Right lobe of liver (tissue), 6 donors: ENCODE measurements at places on chromosomes 2 and 18. TPM values are rescaled to one million over a fixed set of nuclear protein-coding genes. Genes with fewer than 3 reads are reported as not detected.
A peak's percentile ranks its signal among the peaks of the same experiment; 100 is the strongest.

GRCh38 chr18:29874519-29875098 lies 1167.9 kb downstream of the DSC3 start:
- DNase-seq, result no peak
- no peak overlapping the region for H3K4me3 ChIP-seq
- H3K27ac ChIP-seq, result no peak overlapping the region
- no peaks in the 10 kb centered on the region for H3K4me1 ChIP-seq
- H3K27me3 ChIP-seq, result no peaks in the 10 kb centered on the region

DNA sequence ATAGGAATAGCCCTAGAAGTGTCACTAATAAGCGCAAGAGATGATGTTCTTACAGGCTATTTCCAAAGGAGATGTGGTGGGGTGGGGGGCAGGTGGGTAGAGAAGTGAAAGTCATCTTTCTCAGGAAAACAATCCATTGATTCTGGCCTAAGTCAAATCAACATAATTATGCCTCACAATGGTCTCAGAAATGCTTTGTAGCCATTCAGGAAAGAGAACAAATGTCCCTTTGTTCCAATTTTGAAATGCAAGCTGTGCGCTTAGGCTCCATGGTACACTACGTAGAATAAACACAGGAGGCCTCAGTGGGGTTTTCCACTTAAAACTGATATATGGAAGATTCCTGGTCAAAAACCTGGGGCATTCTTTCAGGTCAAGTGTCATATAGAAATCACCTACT lies 529.9 kb upstream of the KLHL29 start:
- no peaks in the 10 kb centered on the region for H3K4me1 ChIP-seq
- no peaks in the 10 kb centered on the region for H3K36me3 ChIP-seq
- DNase-seq, result no peak
- no peaks in the 10 kb centered on the region for H3K27me3 ChIP-seq
- H3K27ac ChIP-seq, result no peak overlapping the region

- no peaks in the 10 kb centered on the region for H3K27me3 ChIP-seq
- H3K4me3 ChIP-seq, result no peak overlapping the region
- peaks cover 6% of the 10 kb centered on the region for H3K4me1 ChIP-seq
- peak; percentile 60 for DNase-seq
- no peak overlapping the region for H3K27ac ChIP-seq
These were observed 121.5 kb upstream of the CREB1 start for GRCh38 chr2:207408086-207408794.

DNA sequence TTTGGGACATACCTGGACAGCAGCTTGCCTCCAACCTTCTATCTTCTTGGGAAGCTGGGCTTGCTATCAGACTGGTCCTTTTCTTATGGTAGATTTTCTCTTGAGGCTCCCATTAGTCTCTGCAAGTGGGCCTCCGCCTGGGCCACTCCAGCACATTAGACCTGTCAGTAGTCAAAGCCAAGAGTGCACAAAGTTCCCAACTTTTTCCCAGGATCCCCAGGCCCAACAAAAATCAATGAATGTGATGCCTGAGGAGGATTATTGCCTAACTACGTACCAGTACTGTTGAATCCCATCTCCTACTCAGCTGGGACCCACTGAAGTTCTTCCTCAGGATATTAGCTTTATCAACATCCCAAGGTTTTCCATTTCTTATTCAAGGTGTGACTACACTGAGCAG lies 51.7 kb downstream of the PROC start:
- DNase-seq, result no peak
- no peaks in the 10 kb centered on the region for H3K36me3 ChIP-seq
- no peak overlapping the region for H3K27ac ChIP-seq
- peaks cover 22% of the 10 kb centered on the region for H3K4me1 ChIP-seq
- H3K4me3 ChIP-seq, result no peak overlapping the region
- no peaks in the 10 kb centered on the region for H3K27me3 ChIP-seq

GRCh38 chr2:20962939-20963557 lies 80.8 kb downstream of the APOB start:
- H3K4me3 ChIP-seq, result no peak overlapping the region
- H3K4me1 ChIP-seq, result peaks cover 3% of the 10 kb centered on the region
- H3K27ac ChIP-seq, result no peak overlapping the region
- peak; percentile 67 for DNase-seq

GRCh38 chr2:20781656-20782265 lies 41.1 kb downstream of the LDAH start:
- no peaks in the 10 kb centered on the region for H3K36me3 ChIP-seq
- DNase-seq, result no peak
- no peak overlapping the region for H3K27ac ChIP-seq
- no peaks in the 10 kb centered on the region for H3K4me1 ChIP-seq

GRCh38 chr2:215082446-215082845 lies 56.0 kb downstream of the ABCA12 start:
- no peaks in the 10 kb centered on the region for H3K4me1 ChIP-seq
- H3K4me3 ChIP-seq, result no peak overlapping the region
- H3K27me3 ChIP-seq, result no peaks in the 10 kb centered on the region
- DNase-seq, result no peak
- H3K36me3 ChIP-seq, result no peaks in the 10 kb centered on the region

GRCh38 chr18:58183226-58183625 lies 139.2 kb downstream of the NEDD4L start:
- H3K27me3 ChIP-seq, result no peaks in the 10 kb centered on the region
- DNase-seq, result no peak
- no peaks in the 10 kb centered on the region for H3K36me3 ChIP-seq
- H3K27ac ChIP-seq, result no peak overlapping the region
- H3K4me3 ChIP-seq, result no peak overlapping the region

DNA sequence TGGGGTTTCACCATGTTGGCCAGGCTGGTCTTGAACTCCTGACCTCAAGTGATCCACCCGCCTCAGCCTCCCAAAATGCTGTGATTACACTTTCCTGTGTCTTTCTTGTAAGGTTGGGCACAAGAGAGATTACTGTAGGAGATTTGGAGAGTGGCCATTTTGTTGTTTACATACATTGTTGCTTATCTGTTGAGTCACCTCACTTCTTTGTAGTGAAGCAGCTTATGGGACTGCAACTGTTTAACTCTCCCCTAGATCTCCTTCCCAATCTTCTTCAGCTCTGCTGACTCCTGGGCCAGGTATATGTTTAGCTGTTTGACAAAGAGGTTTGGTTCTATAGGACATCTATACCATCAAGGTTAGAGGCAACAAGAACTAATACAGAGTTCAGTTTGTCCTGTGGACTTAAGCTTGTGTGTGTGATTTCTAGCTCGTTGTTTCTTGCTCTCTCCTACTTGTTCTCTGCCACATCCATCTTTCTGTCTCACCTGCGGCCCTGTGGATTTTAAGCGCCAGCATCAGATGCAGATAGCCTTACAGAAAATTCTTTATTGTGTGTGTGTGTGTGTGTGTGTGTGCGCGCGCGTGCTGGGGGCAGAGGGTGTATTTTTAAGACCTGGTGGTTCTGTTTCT lies 95.4 kb downstream of the HAUS1 start:
- no peak overlapping the region for H3K27ac ChIP-seq
- H3K36me3 ChIP-seq, result no peaks in the 10 kb centered on the region
- DNase-seq, result no peak

- no peak overlapping the region for H3K27ac ChIP-seq
- H3K27me3 ChIP-seq, result no peaks in the 10 kb centered on the region
- H3K4me3 ChIP-seq, result no peak overlapping the region
- DNase-seq, result no peak
- no peaks in the 10 kb centered on the region for H3K36me3 ChIP-seq
- H3K4me1 ChIP-seq, result no peaks in the 10 kb centered on the region
These were observed 64.3 kb upstream of the SNTG2 start for GRCh38 chr2:886072-887022.

- H3K36me3 ChIP-seq, result peaks cover 15% of the 10 kb centered on the region
- H3K4me1 ChIP-seq, result no peaks in the 10 kb centered on the region
- DNase-seq, result no peak
- H3K27me3 ChIP-seq, result no peaks in the 10 kb centered on the region
- H3K4me3 ChIP-seq, result no peak overlapping the region
These were observed 47.0 kb downstream of the UGP2 start for GRCh38 chr2:63888490-63889402.

DNA sequence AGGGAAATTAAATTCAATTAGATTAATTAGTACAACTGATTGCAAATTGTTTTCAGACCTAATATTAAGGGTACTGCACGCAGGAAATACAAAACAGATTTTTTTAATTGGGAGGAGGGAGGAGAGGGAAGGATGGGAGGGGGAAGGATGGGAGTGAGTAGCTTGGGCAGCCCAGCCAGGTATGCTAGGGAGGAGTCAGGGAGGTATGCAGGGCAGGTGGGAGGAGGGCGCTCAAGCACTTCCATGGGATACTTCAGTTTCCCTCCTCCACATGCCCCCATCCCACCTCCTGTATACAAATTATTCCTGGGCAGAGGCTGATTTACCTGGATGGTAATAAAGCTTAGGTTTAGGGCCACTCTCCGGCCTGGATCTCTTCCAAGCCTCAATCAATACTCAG lies 76.6 kb upstream of the CAPN13 start:
- no peak overlapping the region for H3K27ac ChIP-seq
- no peak for DNase-seq
- H3K36me3 ChIP-seq, result no peaks in the 10 kb centered on the region
- H3K4me3 ChIP-seq, result no peak overlapping the region
- H3K4me1 ChIP-seq, result no peaks in the 10 kb centered on the region

GRCh38 chr2:119062179-119062578 lies 96.4 kb downstream of the C1QL2 start:
- no peak overlapping the region for H3K27ac ChIP-seq
- DNase-seq, result no peak
- no peak overlapping the region for H3K4me3 ChIP-seq
- no peaks in the 10 kb centered on the region for H3K36me3 ChIP-seq
- no peaks in the 10 kb centered on the region for H3K4me1 ChIP-seq

GRCh38 chr2:197700960-197701359 lies 4.2 kb upstream of the MARS2 start:
- no peak overlapping the region for H3K4me3 ChIP-seq
- no peaks in the 10 kb centered on the region for H3K27me3 ChIP-seq
- no peaks in the 10 kb centered on the region for H3K36me3 ChIP-seq
- DNase-seq, result no peak

GRCh38 chr18:77124452-77124922 lies 8.1 kb downstream of the MBP start:
- peaks cover 10% of the 10 kb centered on the region for H3K4me1 ChIP-seq
- no peaks in the 10 kb centered on the region for H3K27me3 ChIP-seq
- peak; percentile 44 for DNase-seq
- H3K4me3 ChIP-seq, result no peak overlapping the region
- no peaks in the 10 kb centered on the region for H3K36me3 ChIP-seq

TUBA3E gene
- total RNA-seq, result not detected

SERPINB4 gene
- total RNA-seq, result not detected

RESP18 gene
- not detected for total RNA-seq

ABCG5 gene
- total RNA-seq, result 15.3 TPM

MFF gene
- 34.8 TPM for total RNA-seq

TGOLN2 gene
- 119 TPM for total RNA-seq

WNT10A gene
- total RNA-seq, result not detected

COQ10B gene
- total RNA-seq, result 11.7 TPM

GALR1 gene
- not detected for total RNA-seq

ABCG8 gene
- 116 TPM for total RNA-seq

SDC1 gene
- total RNA-seq, result 443 TPM
